ENCODE measurements at places on chromosomes 16 and 17.

- DNase-seq: no peak
These were observed 46.7 kb downstream of the USP22 start for GRCh38 chr17:20995873-20996723.

GRCh38 chr16:83437036-83437435 lies 370.7 kb upstream of the HSBP1 start:
- no peak for DNase-seq

- no peak for DNase-seq
These were observed 6.9 kb upstream of the HOXB2 start for GRCh38 chr17:48551596-48552465.

- no peak for DNase-seq
These were observed 10.2 kb downstream of the DLX3 start for GRCh38 chr17:49984776-49985175.

DNA sequence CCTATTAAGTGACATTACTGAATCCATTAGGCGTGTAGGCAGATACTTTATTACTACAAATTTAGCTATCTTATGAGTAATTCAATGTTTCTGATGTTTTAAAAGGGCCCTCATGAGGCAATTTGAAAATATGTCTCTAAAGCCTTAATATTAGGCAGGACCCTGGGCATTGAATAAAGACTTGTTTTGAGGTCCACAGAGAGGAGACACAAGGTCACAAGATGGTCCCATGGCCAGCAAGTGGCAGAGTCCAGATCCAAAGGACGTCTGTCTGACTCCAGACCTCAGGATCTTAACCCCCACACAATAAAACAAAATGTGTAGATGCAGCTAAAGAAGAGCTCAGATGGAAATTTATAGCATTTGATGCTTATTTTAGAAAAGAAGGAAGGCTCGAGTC lies 31.9 kb upstream of the HEATR6 start:
- no peak for DNase-seq

DNA sequence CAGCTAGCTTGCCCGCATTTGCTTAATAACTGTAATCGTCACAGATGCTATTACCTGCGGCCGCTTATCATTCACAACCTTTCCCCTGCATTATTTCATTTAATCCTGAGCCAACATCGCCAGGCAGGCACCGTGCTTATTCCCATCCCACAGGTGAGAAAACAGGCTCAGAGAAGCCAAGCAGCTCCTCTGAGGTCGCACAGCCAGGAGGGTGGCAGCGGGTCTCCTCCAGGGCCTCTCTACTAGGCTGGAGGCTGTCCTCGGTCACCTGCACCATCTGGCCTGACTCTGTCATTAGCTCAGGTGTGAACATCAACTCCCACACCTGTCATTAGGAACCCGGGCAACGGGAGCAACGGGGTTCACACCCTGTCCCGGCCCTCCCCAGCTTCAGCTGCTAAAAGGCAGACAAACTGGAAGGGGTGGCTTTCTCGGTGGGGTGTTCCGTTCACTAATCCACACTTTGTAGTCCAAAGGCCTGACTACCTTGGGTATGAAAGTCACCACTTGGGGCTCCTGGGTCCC lies 3.0 kb downstream of the PPL start:
- DNase-seq: no peak

DNA sequence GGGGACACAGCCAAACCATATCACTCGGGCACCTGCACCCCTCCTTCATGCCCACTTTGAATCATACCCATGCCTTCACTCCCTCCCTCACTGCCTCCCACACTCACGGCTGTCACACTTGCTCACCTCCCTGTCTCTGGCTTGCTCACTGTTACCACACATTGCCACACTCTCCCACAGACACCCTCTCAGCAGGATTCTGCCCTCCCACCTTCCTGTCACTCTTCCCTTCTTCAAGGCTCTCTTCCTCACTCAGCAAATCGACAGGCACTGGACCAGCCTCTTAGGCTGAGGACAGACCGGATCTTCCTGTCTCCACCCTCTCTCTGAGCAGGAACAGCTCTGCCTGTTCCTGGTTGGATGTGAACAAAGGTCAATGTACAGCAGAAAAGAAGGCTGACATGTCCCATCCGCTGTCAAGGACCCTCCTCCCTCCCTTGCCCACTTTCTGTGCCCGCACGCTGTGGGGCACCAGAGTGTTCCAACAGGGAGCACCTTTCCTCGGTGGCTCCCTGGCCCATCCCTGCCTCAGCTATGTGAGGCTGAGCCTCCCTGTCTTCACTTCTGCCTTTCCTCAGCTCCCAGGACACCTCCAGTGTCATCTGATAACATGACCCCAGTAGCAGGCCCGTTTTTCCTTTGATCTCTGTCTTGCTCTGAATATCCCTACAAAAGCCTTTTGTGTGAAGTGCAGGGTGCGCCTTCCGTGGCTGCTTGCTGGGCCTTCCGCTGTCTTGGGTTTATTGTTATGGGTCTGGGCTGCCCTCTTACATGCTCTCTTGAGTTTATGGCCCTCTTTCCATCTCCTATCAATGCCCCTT lies 47.0 kb downstream of the CCDC182 start:
- no peak for DNase-seq

GRCh38 chr16:13708347-13709120 lies 211.4 kb upstream of the ERCC4 start:
- no peak for DNase-seq

- no peak for DNase-seq
These were observed 142.5 kb downstream of the PARN start for GRCh38 chr16:14487579-14487978.

GRCh38 chr17:15109608-15110007 lies 155.5 kb downstream of the PMP22 start:
- DNase-seq: no peak

Measured in T-helper 17 cell (primary cell).